ENCODE measurements at places on chromosomes 1 and 21.

DNA sequence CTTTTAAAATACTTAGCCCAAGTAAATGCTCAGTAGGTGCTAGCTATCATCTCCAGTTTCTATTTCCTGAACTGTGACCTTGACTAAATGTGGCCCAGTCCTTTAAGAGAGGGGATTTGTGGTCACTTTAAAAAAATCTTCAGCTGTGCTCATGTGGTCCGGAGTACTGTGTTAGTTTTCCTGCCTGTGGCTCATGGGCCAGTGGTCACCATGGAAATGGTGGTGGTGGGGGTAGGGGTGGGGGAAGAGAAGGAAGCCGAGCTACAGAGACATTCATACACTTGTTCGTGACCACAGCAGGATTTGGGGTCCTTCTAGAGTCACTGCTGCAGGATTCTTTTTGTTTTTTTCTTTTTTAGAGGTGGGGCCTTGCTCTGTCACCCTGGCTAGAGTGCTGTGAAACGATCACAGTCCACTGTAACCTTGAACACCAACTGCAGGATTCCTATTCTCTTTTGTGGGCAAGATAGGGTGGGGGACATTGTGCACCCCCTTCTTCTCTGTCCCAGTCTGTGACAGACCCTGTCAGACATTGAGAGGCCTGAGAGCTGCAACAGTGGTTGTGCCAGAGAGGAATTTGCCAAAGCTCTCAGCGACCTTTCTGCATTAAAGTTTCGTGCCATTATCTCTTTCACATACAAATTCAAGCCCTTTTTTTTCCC, 25.8 kb downstream of the KIF26B start:
- no peak for DNase-seq

DNA sequence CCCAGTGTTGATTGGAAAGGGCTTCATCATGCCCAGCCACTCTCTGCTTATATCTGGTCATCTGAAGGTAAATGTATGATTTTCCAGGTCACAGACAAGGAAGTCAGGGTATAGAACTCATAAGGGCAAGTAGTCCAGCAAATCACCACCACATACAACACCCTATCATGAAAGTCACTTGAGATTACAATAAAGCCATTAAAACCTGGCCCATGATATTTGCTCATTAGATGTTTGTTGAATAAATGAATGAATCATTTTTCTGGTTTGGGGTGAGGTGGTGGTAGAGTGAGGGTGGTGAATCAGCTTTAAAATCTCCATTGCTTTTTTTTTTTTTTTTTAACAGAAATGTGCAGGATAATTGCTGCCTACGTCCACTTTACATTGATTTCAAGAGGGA, 91.9 kb downstream of the TGFB2 start:
- DNase-seq, result no peak

DNA sequence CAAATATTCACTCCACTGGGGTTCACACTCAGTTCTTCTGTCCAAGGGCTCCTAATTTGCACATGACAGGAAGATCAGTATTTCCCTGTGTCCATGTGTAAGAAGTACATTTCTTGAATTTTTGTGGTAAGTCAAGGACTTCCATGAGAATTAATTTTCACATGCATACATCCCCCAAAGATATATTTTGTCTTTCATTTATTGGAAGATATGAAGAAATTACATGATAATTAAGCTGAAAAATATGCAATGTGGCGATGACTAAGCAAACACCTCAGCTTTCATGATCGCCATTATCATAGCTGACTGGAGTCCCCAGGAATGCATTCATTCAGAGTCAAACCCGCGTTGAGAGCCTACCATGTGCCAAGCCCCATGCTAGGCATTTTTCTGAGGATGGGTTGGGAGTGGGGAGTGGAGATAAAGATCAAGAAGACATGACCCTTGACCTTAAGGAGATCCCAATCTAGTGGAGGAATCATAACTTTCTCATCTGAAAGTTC, 104.6 kb upstream of the F3 start:
- DNase-seq, result no peak

GRCh38 chr1:159250638-159251216, 46.1 kb downstream of the ACKR1 start:
- no peak for DNase-seq

DNA sequence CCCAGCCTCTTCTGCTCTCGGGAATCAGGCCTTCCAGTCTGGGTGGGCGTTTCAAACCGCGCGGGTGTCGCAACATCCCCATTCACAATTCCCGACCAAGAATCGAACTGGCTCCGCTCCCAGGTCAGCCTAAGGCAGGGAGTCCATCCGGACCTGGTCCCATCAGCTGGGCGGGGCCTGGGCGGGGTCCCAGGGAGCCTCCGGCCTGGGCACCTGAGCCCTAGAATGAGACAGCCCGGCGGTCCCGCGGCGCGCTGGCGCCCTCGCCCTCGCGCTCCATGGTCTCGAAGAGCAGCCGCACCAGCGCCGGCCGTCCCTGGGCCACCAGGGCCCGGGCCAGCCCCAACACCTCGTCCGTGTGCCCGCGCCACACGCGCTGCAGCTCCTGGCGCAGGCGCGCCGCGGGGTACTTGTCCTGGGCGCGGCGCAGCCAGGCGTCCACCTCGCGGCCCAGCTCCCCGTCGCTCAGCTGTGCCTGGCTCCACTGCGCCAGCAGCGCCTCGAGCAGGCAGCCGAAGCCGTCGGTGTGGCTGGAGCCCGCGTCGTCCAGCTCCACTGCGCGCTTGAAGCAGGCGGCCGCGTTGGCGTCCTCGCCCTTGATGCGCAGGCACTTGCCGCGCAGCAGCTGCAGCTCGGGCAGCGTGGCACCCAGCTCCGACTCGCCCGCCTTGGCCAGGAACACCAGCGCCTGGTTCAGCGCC, 16.9 kb upstream of the PARS2 start:
- DNase-seq, result no peak

DNA sequence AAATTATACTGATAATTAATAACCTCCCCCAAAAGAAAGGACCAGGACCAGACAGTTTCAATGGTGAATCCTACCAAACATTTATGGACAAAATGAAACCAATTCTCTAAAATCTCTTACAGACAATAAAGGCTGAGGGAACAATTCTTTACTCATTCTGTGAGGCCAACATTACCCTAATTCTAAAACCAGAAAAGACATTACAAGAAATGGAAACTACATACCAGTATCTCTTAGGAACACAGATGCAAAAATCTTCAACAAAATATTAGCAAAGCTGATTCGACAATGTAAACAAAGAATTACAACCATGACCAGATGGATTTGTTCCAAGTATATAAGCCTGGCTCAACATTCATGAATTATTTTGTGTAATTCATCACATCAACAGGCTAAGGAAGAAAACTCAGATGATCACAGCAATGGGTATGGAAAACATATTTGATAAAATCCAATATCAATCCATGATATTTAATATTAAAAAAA, 8.6 kb downstream of the TMED5 start:
- no peak for DNase-seq

DNA sequence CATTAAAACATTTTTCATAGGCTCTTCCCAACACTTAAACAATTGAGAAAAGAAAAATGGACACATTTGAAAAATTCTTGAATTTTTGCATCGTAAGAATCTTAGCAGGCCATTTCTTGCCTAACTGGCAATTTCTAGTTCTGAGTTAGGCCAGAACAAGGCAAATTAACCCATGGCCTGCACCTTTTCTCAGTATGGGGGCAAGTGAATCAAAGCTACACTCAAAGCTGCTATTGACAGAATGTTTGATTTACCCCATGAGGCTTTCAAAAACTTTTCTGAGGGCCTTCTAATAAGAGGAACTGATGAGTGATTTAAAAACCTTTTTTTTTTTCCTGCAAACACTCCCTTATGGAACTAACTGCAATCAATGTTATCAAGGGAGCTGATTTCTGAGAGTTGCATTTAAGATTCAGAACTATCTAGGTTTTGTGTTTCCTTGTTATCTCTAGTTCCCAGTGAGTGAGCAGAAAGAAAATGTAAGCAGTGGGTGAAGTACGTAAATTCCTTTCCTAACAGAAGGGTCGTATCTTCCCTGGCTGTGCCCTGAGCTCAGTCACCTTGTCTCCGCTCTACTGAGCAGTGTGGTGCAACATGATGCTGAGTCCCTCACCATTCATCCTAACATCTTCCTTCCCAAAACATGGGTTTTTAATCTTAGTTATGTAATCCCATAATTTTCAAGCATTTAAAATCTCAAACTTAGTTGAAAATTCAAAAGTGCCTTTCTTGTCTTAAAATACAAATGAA, 353.7 kb downstream of the DPYD start:
- no peak for DNase-seq

DNA sequence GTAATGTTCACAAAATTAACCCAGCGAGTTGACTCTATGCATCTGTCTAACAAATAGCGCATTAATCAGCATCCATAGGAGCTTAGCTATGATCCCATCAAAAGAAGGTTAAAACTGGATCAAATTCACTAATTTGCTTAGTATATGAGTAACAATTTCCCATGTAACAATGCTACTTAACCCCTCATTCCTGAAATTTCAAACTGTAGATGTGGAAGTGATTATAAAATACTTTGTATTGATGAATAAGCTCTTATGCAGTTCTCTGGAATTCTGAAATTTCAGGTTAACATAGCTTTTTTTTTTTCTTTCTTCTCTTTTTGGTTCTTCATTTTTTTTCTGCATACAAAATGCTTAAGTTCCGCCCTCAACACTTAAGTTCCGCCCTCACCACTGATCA, 1272.7 kb downstream of the KCNT2 start:
- no peak for DNase-seq

DNA sequence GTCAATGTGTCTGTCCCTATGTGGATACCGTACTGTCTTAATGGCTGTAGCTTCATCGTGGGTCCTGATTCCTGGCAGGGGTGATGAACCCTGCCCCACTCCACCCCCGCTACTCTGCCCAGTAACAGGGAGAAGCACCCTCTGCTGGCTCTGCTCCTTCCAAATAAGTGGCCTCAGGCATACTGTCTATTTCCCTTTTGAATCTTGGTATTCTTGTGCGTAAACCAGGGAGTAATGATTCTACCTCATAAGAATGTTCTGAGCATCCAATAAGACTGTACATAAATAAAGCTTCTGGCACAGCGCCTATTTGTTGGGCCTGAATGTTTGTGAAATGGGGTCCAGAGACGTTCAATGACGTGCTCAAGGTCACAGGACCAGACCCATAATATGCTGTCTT, 35.2 kb upstream of the CTPS1 start:
- no peak for DNase-seq

DNA sequence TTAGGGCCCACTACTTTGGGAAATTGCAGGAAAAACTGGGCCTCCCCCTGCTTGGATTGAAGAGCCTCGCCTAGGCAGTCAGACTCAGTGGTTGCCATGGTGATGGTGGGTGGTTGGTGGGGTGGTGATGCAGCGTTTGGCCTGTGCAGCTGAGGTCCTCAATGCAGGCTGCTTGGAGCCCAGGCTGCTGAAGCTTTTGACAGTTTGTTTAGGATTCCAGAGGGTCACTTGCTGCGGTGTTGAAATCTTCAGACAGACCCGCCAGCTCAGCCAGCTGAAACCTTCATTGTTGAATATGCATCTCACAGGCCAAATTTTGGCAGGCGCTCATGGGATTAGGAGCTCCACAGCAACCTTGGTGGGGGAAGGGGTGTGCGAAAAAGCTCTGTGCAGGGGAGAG, 67.9 kb downstream of the CACNA1E start:
- DNase-seq, result no peak

GRCh38 chr1:175287377-175287776, 94.8 kb upstream of the KIAA0040 start:
- no peak for DNase-seq

GRCh38 chr1:76115171-76115570, 40.6 kb downstream of the ST6GALNAC3 start:
- DNase-seq, result no peak

DNA sequence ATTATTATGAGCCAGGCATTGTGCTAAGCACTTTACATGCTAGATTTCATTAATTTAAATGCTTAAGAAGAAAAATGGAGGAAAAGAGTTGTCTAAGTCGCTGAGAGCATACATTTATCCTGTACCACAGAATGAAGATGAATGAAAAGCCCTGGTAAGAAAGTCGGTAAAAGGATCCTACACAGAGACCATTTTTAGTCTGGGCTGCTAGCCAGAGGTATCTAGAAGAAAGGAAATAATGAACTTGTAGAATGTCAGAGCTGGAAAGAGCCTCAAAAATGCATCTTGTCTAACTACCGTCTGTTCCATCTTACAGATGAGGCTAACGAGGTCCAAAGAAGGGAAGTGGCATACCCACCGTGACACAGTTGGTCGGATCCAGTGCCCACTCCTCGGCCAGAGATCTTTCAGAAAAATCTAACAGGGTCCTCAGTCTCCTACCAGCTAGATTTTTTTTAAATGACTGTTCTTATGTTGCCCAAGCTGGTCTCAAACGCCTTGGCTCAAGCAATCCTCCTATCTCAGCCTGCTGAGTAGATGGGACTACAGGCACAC, 12.2 kb upstream of the TNR start:
- no peak for DNase-seq

DNA sequence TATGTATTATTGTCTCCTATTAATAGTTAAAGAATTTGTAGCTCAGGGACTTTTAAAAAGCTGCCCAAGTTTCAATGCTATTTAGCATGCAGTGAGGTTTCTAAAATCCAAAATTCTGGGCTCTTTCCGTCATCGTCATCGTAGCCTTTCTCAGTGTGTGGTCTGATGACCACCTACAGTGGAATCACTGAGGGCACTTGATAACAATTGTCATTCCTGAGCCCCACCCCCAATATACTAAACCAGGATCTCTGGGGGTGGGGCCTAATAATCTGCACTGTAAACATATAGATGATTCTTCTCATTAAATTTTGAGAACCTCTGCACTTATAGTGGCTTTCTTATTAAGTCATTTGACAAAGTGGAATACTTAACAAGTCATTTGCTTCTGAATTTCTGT, 674.8 kb downstream of the PLPP3 start:
- DNase-seq, result no peak

- no peak for DNase-seq
Observed at GRCh38 chr1:202275061-202275770, 66.5 kb downstream of the UBE2T start.

- no peak for DNase-seq
Observed at GRCh38 chr1:204046346-204046745, 26.6 kb upstream of the SOX13 start.

GRCh38 chr1:59857679-59858354, 43.1 kb downstream of the HOOK1 start:
- DNase-seq, result no peak

DNA sequence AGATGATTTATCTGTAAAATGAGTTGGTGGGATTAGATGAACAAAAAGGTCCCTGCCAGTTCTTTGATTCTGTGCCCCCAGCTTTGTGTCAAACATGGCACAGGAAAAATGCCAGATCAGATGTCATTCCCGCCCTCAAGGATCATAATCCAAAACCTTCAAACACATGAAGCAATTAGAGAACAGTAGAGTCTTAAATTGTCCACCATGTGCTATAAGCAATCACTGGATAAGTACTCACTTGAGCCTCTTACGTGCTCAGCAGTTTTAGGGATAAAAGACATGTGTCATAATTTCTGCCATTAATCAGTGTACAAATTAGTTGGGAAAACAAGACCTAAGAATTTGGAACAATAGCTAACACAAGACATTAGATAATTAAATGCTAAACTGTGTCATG, 15.4 kb upstream of the KIAA0040 start:
- no peak for DNase-seq

Data from activated naive CD4-positive, alpha-beta T cell treated with Interleukin-2 at 50 U/mL for 16 hours (primary cell).